Thoracic aorta (tissue), 2 donors: ENCODE measurements at places on chromosomes 4 and X.

DNA sequence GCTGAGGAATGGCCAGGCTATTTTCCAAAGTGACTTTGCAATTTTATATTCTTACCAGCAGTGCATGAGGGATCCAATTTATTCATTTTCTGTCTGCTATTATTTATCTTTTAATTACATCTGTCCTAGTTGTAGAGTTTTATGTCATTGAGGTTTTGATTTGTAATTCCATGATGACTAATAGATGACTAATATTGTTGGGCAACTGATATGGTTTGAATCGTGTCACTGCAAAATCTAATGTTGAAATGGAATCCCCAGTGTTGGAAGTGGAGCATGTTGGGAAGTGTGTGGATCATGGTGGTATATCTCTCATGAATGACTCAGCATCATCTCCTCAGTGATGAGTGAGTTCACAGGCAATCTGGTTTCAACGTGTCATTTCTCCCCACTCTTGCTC is 201.5 kb downstream of the TBX22 start:
- no peaks in the 10 kb centered on the region for H3K36me3 ChIP-seq
- no peak overlapping the region for H3K27ac ChIP-seq
- no peak for DNase-seq
- H3K27me3 ChIP-seq, result no peaks in the 10 kb centered on the region
- no peaks in the 10 kb centered on the region for H3K4me1 ChIP-seq

DNA sequence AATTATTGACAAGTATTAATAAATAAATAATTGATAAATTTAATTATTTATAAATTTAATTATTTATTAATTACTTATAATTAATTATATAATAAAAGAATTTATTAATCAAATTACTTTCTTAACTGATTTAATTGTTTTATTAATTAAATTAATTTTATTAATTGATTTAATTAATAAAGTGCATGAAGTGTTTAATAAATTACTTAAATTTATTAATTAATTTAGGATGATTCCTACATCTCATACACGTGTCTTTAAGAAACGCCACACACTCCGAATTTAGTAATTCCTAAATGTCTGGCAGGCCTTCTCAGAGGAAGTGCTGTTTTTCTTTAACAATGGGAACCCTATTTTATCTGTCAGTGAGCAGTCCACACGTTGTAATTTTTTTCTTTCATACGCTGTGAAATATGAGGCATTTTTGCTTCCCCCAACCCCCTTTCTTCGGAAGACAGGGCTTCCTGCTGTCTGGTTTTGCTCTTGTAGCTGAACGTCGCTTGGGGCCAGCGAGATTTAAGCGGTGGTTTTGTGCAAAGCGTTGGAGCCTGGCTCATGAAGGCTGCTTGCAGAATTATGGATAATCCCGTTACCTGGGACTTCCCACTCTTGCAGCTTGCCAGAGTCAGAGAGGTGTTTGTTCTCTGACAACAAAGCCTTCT is 46.8 kb downstream of the CRLF2 start:
- DNase-seq, result no peak
- H3K4me1 ChIP-seq, result no peaks in the 10 kb centered on the region
- no peak overlapping the region for H3K4me3 ChIP-seq
- no peak overlapping the region for H3K27ac ChIP-seq

- DNase-seq, result no peak
- H3K27ac ChIP-seq, result no peak overlapping the region
- H3K4me1 ChIP-seq, result peaks cover 41% of the 10 kb centered on the region
- H3K27me3 ChIP-seq, result no peaks in the 10 kb centered on the region
Observed at GRCh38 chr4:31041385-31041784, 321.2 kb downstream of the PCDH7 start.

DNA sequence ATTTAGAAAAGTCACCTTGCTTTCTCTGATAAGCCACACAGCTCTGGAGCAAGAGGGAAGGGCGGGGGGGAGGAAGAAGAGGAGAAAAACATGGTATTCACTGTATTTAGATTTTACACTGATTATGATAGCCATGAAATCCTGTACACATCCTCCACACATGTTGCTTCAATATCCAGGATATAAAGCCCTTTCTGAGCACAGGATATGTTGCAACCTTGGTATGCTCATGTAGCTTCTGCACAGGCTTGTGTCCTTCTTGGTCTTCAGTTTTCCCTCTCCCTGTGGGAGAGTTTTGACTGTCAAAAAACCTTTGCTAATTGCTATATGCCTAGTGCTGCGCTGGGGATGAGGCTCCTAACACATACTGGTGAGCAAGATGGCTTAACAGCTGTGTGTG is 61.9 kb upstream of the DAPP1 start:
- H3K27ac ChIP-seq, result no peak overlapping the region
- H3K4me1 ChIP-seq, result peaks cover 15% of the 10 kb centered on the region
- no peak overlapping the region for H3K4me3 ChIP-seq
- H3K36me3 ChIP-seq, result no peaks in the 10 kb centered on the region

- H3K27me3 ChIP-seq, result no peaks in the 10 kb centered on the region
- H3K27ac ChIP-seq, result no peak overlapping the region
- H3K4me3 ChIP-seq, result no peak overlapping the region
- DNase-seq, result no peak
- H3K4me1 ChIP-seq, result no peaks in the 10 kb centered on the region
Observed at GRCh38 chr4:42543762-42544161, 113.1 kb downstream of the ATP8A1 start.

GRCh38 chrX:68307769-68308168 is 125.5 kb downstream of the OPHN1 start:
- no peaks in the 10 kb centered on the region for H3K4me1 ChIP-seq
- no peak overlapping the region for H3K27ac ChIP-seq
- H3K27me3 ChIP-seq, result no peaks in the 10 kb centered on the region
- no peak overlapping the region for H3K4me3 ChIP-seq
- DNase-seq, result no peak

GRCh38 chr4:81604683-81605218 is 133.0 kb upstream of the RASGEF1B start:
- H3K27me3 ChIP-seq, result no peaks in the 10 kb centered on the region
- DNase-seq, result no peak
- no peaks in the 10 kb centered on the region for H3K36me3 ChIP-seq
- H3K27ac ChIP-seq, result no peak overlapping the region
- peaks cover 10% of the 10 kb centered on the region for H3K4me1 ChIP-seq

GRCh38 chr4:44118971-44119680 is 329.5 kb downstream of the KCTD8 start:
- no peaks in the 10 kb centered on the region for H3K36me3 ChIP-seq
- no peak overlapping the region for H3K27ac ChIP-seq
- H3K4me3 ChIP-seq, result no peak overlapping the region

DNA sequence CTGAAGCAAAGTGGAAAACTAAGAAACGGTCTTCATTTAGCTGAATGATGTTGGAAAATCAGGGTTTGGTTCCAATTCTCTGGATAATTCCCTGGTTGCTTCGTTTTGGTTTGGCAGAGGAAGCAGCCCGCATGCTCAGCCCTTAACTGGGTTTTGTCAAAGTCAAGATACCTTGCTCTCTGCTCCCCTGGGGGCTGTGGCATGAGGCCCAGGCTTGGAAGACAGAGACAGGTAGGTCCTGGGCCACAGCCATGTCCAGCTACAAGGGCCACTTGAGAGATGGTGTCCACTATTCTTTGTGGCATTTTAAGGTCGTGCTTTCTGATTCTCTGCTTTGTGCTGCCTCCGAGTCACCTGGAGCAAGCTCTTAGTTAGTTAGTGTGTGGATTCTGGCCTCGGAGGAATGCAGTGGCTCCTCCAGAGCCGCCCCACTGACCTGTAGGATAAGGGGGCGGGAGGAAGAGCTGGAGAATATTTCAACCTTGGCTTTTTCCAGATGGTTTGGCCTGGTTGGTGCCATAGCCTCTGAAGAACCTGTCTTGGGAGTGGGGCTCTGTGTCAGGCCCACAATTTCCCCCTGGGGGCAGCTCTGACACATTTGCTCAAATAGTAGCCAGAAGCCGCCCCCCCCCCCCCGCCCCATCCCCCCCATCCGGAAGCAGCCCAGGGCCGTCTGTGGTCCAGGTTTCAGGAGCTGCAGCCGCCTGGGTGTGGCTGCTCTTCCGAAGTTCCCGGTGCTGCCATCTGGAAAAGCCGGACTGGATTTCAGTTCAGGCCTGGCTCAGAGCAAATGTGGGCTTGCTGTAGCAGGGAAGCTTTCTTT is 147.1 kb downstream of the NHS start:
- no peak overlapping the region for H3K4me3 ChIP-seq
- no peak for DNase-seq
- no peaks in the 10 kb centered on the region for H3K27me3 ChIP-seq
- H3K27ac ChIP-seq, result no peak overlapping the region

DNA sequence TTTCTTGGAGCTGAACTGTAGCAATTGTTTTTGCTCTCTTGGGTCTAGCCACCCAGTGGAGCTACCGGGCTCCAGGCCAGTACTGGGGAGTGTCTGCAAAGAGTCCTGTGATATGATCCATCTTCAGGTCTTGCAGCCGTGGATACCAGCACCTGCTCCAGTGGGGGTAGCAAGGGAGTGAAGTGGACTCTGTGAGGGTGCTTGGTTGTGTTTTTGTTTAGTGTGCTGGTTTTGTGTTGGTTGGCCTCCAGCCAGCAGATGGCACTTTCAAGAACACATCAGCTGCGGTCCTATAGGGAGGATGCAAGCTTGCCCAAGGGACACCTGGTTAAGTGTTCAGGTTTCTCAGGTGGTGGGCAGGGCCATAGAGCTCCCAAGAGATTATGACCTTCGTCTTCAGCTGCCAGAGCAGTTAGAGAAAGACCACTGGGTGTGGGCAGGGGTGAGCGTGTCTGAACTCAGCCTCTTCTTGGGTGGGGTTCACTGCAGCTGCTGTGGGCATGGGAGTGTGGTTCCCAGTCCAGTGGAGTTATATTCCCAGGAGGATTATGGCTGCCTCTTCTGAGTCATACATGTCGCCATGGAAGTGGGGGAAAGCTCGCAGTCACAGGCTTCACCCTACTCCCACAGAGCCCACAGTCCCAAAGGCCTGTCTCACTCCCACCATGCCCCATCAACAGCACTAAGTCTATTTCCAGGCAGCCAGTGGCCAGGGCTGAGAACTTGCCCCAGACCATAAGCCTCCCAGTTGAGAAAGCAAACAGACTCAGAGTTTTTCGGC is 811.6 kb downstream of the GLUD2 start:
- H3K27me3 ChIP-seq, result no peaks in the 10 kb centered on the region
- DNase-seq, result no peak
- H3K36me3 ChIP-seq, result no peaks in the 10 kb centered on the region
- no peak overlapping the region for H3K27ac ChIP-seq
- no peaks in the 10 kb centered on the region for H3K4me1 ChIP-seq

DNA sequence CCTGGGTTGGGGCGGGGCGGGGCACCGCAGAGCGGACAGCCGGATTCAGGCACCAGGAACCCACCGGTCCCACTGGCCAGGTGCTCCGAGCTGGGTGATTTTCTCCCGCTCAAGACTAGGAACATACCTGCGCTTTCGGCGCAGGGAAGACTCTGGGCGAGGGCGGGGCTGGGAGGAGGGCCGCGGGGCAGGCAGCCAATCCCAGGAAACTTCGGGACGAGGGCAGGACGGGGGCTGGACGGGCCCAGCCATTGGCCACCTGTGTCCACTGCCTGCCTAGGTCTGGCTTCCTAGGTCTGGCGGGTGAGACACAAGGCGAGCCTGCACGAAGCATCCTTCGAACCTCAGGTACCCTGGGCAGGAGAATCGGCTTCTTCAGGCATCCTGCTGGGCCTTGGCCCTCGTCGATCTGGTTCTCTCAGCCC is 274 bp upstream of the ERVMER34-1 start:
- H3K4me1 ChIP-seq, result peaks cover 6% of the 10 kb centered on the region
- H3K27ac ChIP-seq, result no peak overlapping the region
- H3K27me3 ChIP-seq, result no peaks in the 10 kb centered on the region

DNA sequence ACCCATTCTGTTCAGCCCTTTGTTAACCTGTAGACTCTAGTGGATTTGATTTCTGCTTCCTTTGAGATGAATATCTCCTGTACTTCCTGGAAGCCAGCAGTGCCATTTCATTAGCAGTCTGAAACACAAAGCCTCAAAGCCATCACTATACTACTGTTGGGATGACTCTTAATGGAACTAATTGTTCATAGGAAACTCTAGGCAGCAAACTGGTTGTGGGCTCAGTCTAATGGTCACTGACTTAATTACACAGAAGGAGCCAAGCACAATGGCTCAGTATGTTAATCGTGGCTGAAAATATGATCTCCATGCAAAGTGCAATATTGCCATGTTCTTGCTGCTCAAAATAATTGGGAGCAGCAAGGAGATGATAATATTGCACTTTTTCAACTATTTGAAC is 262.3 kb downstream of the ARHGAP24 start:
- no peak for DNase-seq
- no peak overlapping the region for H3K4me3 ChIP-seq
- H3K27ac ChIP-seq, result no peak overlapping the region
- no peaks in the 10 kb centered on the region for H3K36me3 ChIP-seq
- no peaks in the 10 kb centered on the region for H3K27me3 ChIP-seq
- H3K4me1 ChIP-seq, result peaks cover 15% of the 10 kb centered on the region

DNA sequence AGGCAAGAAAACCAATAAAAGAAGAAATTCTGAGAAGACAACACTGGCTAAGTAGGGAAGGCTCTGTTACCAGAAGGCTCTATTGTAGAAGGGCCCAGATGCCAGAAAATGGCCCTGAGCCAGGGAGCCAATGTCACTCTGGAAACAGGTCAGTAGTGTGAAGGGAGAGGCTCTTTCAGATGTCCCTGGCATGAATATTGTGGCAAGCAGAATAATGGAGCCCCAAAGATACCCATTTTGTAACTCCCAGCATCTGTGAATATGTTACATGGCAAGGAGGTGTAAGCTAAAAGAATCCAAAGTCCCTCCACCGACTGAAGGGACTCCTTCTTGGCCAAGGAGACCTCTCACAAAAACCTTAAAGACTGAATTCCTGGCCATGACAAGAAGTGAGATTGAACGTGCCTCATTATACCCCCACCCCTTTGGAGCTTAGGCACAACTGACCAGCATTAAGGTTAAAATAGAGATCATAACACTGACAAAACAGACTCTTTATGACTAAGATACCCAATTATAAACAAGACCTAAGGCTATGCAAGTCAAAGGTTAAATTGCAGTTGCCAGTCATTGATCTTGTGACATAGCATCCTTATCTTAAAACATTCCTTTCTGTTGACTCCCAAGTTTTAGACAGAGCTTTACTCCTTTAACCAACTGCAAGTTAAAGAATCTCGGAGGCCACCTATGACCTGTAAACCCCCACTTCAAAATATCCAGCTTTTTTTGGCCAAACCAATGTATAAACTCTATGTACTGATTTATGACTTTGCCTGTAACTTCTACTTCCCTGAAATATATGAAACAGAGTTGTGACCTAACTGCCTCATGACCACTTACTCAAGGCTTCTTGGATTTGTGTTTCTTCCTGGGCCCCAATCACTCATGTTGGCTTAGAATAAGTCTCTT is 42.2 kb upstream of the SMIM10 start:
- H3K4me1 ChIP-seq, result no peaks in the 10 kb centered on the region
- H3K27me3 ChIP-seq, result no peaks in the 10 kb centered on the region
- no peak for DNase-seq
- no peak overlapping the region for H3K4me3 ChIP-seq
- no peaks in the 10 kb centered on the region for H3K36me3 ChIP-seq
- H3K27ac ChIP-seq, result no peak overlapping the region

- DNase-seq, result no peak
- H3K27ac ChIP-seq, result no peak overlapping the region
- H3K4me3 ChIP-seq, result no peak overlapping the region
- peaks cover 9% of the 10 kb centered on the region for H3K36me3 ChIP-seq
Observed at GRCh38 chr4:84826681-84827080, 139.8 kb downstream of the WDFY3 start.

GRCh38 chr4:38590046-38590445 is 74.0 kb upstream of the KLF3 start:
- DNase-seq, result no peak
- no peak overlapping the region for H3K27ac ChIP-seq
- H3K36me3 ChIP-seq, result no peaks in the 10 kb centered on the region
- H3K27me3 ChIP-seq, result no peaks in the 10 kb centered on the region
